ENCODE measurements at places on chromosomes 11 and 22. TPM values are rescaled to one million over a fixed set of nuclear protein-coding genes. Genes with fewer than 3 reads are reported as not detected.

DNA sequence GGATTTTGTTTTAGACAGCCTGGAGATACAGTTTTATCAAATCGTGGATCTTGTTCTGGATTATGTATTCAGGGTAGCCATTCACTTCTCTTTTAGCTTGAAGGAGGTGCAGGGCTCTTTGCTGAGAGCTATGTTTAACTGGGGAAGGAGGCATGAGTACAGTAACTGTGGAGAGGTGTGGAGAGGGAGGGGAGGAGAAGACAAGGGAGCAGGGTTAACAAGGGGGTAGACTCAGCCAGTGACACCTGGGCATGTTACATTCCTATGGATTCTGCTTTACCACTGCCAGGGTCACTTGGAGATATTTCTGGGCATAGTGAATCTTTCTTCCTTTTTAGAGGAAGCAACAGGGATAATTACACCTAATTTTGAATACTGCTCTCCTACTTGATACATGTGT lies 536.0 kb downstream of the TMEM135 start:
- DNase-seq = no peak

GRCh38 chr11:76119779-76120178 lies 86.5 kb downstream of the WNT11 start:
- no peak for DNase-seq

The OR2AG2 gene
- not detected for polyA plus RNA-seq

DNA sequence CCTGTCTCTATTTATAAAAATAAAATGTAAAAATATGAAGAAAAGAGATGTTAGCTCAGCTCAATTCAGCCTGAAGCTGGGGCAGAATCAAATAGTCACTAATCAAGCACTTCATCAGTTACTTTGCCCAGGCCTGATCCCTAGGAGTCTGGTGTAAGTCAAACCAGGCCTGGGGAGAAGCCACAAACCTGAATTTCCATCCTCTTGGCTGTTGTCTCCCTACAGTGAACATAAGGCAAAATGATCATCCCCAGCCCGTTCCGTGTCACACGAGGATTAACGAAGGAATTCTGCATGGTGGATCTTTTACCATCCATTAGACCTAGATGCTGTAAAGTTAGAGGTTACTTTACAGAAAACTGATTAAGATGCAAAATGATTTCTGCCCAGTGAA lies 6.5 kb upstream of the NAALADL1 start:
- no peak for DNase-seq

DNA sequence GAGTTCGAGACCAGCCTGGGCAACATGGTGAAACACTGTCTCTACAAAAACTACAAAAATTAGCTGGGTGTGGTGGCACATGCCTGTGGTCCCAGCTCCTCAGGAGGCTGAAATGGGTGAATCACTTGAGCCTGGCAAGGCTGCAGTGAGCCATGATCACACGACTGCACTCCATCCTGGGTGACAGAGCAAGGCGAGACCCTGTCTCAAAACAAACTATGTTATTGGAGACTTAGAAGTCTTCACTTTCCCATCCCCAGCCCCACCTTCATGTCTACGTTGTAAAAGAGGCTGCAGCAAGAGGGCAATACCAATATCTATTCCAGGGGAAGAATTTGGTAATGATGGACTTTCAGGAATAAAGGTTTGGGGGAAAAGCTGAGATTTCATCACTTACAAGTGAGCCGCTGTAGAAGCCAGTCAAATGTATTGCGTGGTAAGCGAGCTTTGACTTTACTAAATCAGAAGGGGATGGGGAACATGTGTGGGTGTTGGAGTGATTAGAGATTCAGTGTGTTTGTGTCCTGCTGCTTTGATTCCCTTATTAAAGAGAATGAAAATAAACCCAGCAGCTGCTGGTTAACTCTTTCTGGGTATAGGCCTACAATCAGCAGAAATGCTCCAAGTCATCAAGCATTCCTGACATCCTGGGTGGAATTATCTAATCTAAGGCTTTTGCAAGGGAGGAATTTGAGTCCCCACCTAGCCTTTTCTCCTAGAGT lies 53.7 kb downstream of the UBASH3B start:
- no peak for DNase-seq

The BARX2 gene
- polyA plus RNA-seq = not detected

The SOX10 gene
- polyA plus RNA-seq = not detected

The SAA2 gene
- polyA plus RNA-seq = not detected

The ISX gene
- not detected for polyA plus RNA-seq

- no peak for DNase-seq
Measured at GRCh38 chr11:1942558-1943260, 4.4 kb upstream of the MRPL23 start.

GRCh38 chr11:95688015-95688414 lies 101.6 kb downstream of the FAM76B start:
- no peak for DNase-seq

DNA sequence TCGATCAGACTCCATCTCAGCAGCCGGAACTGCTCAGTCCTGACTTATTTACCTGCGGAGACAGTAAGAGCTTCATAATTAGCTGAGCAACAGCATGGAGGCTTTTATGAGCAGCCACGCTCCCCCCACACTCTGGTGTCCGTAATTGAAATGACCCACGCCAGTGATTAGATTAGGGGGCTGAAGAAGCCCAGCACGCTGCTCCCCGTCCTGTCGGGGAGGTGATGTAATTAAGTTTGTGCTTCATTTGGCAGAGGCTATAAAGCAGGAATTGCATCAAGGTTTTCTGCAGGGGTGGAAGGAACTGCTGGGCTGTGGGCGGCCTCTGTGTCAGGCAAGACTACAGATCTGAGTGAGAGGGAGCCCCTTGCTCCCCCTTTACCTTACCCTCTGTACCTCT lies 22.8 kb upstream of the HTR3A start:
- DNase-seq = no peak

The DYNC2H1 gene
- polyA plus RNA-seq = 0.93 TPM

GRCh38 chr22:36419177-36419911 lies 31.6 kb upstream of the MYH9 start:
- no peak for DNase-seq

GRCh38 chr11:92436034-92436920 lies 211.7 kb downstream of the FAT3 start:
- no peak for DNase-seq

- no peak for DNase-seq
Measured at GRCh38 chr11:36034551-36035331, 90.9 kb downstream of the LDLRAD3 start.

DNA sequence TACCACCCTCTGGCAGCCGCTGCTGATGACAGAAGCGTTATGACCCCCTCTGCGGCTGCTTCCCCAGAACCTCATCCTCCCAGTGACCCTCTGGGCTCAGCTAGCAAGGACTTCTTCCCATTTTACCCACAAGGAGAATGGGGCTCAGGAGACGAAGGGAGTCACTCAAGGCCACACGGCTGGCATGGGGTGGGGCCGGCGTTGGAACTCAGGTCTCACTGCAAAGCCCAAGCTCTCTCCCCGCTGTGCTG lies 16.8 kb upstream of the SUN2 start:
- DNase-seq = no peak

GRCh38 chr11:130710497-130711012 lies 205.7 kb downstream of the SNX19 start:
- DNase-seq = no peak

- no peak for DNase-seq
Measured at GRCh38 chr11:93051186-93051585, 81.7 kb downstream of the MTNR1B start.

DNA sequence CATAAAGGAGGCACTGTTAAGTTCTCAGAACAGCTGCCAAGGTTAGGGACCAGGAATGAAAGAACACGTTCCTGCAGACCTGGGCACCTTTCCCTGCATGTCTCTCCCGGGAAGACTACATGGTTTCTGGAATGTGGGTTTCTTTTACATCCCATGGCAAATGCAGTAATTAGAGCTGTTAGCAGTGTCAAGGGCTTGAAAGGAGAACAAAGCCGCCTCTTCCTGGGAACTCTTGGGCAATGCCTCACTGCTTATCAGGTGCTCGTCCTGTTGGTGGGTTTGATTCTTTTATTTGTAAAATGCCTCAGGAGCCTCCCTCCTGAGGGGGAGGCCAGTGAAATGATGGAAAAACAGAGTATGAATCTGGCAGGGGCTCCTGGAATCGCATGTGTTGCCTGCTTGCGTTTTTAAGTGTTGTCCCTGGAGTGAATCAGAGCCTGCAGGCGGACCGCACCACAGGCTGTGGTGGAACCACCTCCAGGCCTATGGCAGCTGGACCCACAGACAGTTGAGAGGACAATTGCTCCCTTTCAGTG lies 723 bp upstream of the C22orf31 start:
- DNase-seq = no peak

DNA sequence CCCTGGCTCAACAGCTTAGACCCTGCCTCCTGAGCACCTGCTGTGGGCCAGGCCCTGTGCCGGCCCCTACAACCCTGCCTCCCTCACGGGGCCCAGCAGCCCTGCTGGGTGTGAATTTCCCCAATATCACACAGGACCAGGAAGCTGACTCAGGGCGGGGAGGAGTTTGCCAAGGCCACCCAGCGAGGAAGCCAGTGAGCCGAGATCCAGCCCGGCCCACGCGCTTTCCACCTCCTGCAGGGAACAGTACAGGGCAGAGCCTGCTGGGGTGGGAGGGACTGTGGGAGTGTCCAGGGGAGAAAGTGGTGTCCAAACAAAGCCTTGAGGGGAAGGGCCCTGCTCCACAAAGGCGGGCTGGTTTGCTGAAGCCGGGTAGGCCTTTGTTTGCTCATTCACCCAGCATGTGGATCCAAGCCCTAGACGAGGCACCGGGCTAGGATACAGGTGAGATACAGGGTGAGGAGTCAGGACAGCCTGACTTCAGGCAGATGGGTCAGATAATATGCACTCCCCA lies 26.8 kb downstream of the RPL3 start:
- DNase-seq = no peak

GRCh38 chr22:46588279-46589140 lies 31.7 kb upstream of the GRAMD4 start:
- DNase-seq = no peak

DNA sequence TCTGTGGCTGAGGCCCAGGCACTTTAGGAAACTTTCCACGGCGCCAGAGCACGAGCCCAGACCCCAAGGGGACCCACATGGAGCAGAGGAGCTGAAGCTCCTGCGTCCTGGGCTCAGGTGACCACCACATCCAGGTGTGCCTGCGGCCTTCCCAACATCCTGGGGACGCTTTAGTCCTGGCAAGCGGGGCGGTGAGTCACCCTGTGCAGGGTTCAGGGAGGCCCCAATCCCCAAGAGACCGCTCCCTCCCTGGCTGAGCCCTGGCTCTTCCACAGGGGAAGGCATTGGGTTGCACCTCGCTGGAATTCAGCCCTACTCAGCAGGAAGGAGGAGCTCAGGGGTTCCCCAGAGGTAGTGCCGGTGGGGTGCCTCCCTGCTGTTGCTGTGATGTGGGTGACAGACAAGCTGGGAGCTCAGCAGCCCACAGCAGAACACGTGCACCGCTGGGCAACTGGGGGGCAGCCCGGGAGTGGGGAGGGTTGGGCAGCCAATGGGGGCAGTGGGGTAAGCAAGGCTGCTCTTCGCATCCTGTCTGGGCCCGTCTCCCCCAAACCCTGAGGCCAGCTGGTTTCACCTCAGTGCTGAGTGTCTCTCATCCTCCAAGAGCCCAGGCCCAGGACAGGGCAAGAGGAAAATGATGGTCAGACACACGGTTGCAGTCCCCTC lies 802.8 kb downstream of the BRD1 start:
- DNase-seq = no peak

DNA sequence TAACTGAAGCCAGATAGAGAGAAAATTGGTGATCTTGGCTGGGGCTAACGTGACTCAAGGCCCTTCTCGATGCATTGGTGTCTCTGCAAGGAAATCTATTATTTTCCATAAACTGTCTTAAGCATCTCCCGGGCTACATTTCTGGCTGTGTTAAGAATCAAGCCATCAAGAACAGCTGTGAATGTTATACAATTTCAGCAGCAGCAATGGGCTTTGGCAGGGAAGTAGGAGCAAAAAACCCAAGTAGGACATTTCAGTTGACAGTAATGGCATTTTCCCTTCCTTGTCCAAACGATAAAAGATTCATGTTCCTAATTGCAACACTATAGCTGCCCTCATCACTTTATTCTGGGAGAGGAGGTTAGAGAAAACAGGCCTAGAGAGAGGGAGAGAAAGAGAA lies 335.0 kb downstream of the CADM1 start:
- DNase-seq = no peak

GRCh38 chr11:116955949-116956348 lies 118.5 kb upstream of the APOA1 start:
- DNase-seq = no peak

GRCh38 chr11:75635066-75635862 lies 33.6 kb downstream of the MAP6 start:
- DNase-seq = no peak

The LMO2 gene
- polyA plus RNA-seq = 0.31 TPM

The TRIM49 gene
- not detected for polyA plus RNA-seq

GRCh38 chr22:24302591-24302990 lies 32.0 kb downstream of the SPECC1L start:
- no peak for DNase-seq

The SLC22A8 gene
- not detected for polyA plus RNA-seq

GRCh38 chr11:113533425-113533698 lies 58.2 kb upstream of the DRD2 start:
- no peak for DNase-seq

- no peak for DNase-seq
Measured at GRCh38 chr22:26785932-26786331, 128.5 kb downstream of the MIAT start.

Data from immature natural killer cell (primary cell).